Activated naive CD4-positive, alpha-beta T cell treated with anti-CD3 and anti-CD28 coated beads, Interleukin-2, amount 50 U/mL, for 72 hours (primary cell): ENCODE measurements at places on chromosomes 16 and 17. TPM values are rescaled to one million over a fixed set of nuclear protein-coding genes. Genes with fewer than 3 reads are reported as not detected.

- no peak for DNase-seq
Observed at GRCh38 chr16:9311303-9311954, 220.0 kb downstream of the HAPSTR1 start.

The MOSMO gene
- total RNA-seq, result 11.8 TPM

GRCh38 chr17:39170109-39170508 is 4.1 kb upstream of the ARL5C start:
- DNase-seq, result no peak

The RAB37 gene
- 4.0 TPM for total RNA-seq

The CLEC18A gene
- 1.8 TPM for total RNA-seq

The PERCC1 gene
- not detected for total RNA-seq

The GP2 gene
- not detected for total RNA-seq

GRCh38 chr16:81035398-81035974 is at the start of gene ATMIN:
Gene ATMIN, plus strand, starts transcription at chr16:81035842. Its CDS starts 29 bp downstream, at chr16:81035871.
- DNase-seq, result peak; percentile 88

DNA sequence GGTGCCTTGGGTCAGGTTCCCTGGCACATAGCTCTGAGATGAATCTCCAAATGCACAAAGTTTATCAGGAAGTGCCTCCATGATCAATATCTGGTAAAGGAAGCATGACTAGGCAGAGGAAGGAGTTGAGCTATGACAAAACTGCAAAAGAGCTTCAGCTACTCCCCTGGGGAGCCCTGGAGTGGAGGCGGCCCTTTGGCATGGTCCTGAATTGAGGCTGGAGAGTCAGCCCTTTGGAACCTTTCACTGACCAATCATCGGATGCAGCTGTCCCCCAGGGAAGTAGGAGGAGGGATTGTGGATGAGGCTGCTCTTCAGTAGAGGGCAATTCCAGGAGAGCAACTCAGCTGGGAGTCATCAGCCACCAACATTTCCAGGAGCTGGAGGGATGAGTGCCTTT is 46.1 kb upstream of the NLRP1 start:
- no peak for DNase-seq

- no peak for DNase-seq
Observed at GRCh38 chr16:83470416-83470815, 337.4 kb upstream of the HSBP1 start.

The KRT13 gene
- not detected for total RNA-seq

DNA sequence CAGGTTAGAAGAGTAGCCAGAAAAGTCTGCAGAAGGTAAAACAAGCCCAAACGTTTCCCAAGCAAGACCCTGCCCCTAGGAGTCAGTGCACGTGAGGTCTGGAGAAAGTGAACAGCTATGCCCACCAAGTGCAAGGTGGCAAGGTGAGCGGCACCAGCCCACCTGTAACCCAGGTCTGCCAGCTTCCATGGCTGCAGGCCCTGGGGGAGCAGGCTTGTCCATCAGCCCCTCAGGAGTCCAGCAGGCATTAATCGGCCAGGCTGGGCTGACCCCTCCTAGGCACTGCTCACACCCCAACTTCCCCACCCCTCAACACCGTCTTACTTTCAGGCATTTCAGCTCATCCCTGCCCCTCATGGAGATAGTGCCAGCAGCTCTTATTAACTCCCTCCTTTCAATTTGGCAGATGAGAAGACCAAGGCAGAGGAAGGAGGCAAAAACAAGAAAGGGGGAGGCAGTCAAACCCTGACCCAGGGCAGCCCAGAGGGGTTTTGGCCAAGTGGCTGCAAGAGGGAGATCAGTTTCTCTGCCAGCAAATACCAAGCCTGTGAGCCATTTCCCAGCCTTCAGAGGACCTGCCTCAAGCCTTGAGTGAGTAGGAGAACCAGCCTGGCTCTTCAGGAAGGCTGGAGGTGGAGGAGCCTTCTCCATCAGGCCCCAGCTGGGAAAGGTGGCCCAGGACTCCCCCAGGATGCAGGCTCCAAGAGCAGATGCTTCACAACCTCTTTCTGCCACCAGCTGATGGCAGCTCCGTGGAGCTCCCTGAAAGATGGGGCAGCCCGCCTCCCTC is 14.7 kb downstream of the BEAN1 start:
- DNase-seq, result no peak

The SLC12A3 gene
- total RNA-seq, result not detected

GRCh38 chr17:12922120-12922519 is 95.7 kb downstream of the ELAC2 start:
- DNase-seq, result no peak

DNA sequence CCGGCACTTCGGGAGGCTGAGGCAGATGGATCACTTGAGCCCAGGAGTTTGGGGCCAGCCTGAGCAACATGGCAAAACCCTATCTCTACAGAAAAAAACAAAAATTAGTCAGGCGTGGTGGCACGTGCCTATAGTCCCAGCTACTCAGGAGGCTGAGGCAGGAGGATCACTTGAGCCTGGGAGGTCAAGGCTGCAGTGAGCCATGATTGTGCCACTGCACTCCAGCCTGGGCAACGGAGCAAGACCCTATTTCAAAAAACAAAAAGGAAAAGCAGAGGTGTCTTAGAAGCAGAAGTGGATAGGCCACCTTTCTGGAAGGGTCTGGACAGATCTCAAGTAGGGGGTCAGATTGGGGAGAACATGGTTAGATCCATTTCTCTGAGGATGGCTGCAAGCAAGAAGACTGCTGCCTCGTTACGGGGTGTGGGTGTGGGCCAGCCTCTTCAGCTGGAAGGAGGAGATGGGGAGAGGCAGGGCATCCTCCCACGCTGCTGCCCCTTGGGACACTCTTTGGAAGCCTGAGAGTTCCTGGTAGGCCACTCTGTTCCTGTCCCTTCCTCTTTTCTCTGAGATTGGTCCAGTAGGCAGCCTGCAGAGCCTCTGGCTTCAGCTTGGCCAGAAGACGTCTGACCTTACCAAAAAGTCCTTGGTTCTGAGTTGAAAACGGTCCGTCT is 208.0 kb downstream of the MSI2 start:
- no peak for DNase-seq

The CA5A gene
- not detected for total RNA-seq

The TBC1D26 gene
- 1.0 TPM for total RNA-seq

- no peak for DNase-seq
Observed at GRCh38 chr16:68784226-68784625, 47.1 kb downstream of the CDH1 start.

- DNase-seq, result no peak
Observed at GRCh38 chr16:12245088-12245920, 268.8 kb downstream of the SNX29 start.

The IRX5 gene
- not detected for total RNA-seq

The TBC1D3K gene
- total RNA-seq, result not detected

DNA sequence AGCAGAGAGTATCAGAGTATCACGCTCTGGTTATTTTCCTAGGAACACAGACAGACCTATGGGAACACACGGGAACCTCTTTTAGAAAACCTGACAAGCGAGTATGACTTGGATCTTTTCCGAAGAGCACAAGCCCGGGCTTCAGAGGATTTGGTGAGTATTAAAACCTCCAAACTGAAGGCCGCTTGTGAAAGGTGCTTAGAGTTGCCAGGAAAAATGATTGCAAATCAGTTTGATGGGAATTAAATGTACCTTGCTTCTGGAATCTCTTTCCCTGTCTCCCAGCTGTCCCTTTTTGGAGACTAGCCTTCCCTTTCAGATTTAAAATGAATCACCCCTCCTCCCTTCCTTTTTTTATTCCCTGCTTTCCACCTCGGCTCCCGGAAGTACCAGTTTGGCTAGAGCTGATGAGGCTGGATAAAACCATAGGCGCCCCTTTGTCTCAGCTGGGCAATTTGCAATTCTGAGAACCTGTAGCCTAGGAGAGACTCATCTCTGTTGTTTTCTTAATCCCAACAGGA is 27.3 kb downstream of the KAT7 start:
- no peak for DNase-seq

GRCh38 chr17:28324781-28325180 is 5.8 kb downstream of the TMEM97 start:
- no peak for DNase-seq

GRCh38 chr16:19166500-19166899 is 1.5 kb upstream of the SYT17 start:
- DNase-seq, result no peak

The CRHR1 gene
- not detected for total RNA-seq

The CMTM2 gene
- 0.87 TPM for total RNA-seq

- no peak for DNase-seq
Observed at GRCh38 chr17:15437303-15437635, 30.2 kb downstream of the CDRT4 start.

The ABCA6 gene
- not detected for total RNA-seq

DNA sequence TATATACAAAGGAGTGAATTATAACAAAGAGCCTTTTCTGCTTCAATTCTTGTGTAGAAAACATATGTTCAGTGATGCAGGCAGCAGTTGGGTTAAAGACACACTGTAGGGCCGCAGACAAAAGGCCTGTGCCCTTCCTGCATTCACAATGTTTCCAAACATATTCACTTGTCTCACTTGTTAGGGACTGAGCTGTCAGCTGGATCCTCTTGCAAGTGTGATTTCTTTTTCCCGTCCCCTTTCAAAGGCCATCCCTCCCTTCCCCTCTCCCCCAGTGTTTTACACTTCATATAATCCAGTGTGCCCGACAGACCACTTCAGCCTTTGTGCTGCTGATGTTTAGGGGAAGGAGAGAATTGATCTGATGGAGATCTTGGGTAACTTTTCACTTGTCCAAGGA is 217.0 kb downstream of the FTO start:
- DNase-seq, result no peak

GRCh38 chr17:64074704-64075426 is 54.4 kb upstream of the ICAM2 start:
- no peak for DNase-seq

DNA sequence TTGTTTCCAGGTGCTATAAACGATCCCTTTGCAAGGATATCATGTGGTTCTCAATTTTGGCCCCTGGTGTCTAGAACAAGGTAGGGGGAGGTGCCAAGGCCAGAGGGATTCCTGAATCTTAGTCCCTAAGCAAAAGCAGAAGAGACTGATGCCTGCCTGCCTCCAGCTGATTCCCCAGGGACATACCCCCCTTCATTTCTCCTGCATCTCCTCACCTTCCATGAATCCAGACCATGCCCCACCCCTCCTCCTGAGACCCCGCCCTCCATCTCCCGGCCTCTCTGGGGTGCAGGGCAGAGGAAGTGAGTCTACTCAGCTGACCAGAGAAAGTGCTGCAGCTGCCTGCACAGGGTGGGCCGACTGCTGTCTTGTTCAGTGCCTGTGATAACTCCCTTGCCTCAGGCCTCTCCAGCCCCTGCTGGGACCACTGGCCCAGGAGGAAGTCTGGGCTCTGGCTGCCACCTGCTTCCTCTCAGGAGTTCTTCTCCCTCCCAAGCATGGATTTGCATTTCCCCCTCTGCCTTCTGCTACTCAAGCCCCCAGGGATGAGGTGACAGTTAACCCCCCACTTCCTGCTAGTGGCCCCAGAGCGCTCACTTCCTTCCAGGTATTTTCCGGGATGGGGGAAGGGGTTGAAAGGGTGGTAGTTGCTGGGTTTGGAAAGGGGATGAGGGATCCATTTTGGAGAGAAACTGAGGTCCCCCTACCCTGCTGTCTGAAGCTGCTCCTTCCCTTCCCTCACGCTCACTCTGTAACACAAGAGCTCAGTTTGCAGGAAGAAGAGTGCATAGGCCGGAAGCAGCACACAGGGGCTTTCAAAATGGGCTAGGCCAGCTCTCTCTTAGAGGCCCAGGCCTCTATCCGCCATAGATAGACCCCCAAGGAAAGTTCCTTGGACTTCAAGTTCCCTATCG is 10.5 kb upstream of the TSPOAP1 start:
- DNase-seq, result peak; percentile 86

GRCh38 chr16:27499659-27500055 is 50.1 kb downstream of the GTF3C1 start:
- DNase-seq, result no peak

- no peak for DNase-seq
Observed at GRCh38 chr17:62111562-62112171, 46.6 kb upstream of the MED13 start.

DNA sequence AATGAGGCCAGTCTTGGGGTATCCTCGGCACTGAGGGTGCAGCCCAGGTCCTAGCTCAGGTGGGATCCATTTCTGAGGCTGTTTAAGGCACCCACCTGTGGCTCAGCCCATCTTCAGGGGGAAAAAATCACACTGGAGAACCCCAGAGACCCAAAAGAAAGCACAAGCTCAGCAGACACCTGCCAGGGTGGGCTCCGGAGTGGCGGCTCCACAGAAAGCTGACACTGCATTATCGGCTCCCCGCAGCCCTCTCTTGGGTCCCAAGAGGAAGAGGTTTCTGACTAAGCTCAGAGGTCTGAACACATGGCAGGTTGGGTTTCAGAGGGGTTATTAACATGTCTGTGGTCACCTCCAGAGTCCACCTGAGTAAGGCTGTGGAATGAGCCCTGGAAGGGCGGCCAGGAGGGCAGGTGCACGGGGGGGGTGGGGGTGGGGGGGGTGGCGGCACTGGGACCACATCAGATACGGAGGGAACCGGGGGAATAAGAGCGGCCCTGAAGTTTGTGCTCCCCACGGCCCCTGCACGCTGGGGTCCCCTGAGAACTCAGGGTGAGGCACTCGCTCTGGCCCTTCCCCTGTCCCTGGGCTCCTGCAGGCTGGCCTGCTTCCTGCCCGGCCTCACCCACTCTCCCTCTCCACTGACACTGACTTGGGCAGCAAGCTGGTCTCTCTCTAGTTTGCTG is 79.5 kb downstream of the TIMM22 start:
- no peak for DNase-seq

- DNase-seq, result no peak
Observed at GRCh38 chr16:24852281-24852721, 6.5 kb downstream of the SLC5A11 start.

DNA sequence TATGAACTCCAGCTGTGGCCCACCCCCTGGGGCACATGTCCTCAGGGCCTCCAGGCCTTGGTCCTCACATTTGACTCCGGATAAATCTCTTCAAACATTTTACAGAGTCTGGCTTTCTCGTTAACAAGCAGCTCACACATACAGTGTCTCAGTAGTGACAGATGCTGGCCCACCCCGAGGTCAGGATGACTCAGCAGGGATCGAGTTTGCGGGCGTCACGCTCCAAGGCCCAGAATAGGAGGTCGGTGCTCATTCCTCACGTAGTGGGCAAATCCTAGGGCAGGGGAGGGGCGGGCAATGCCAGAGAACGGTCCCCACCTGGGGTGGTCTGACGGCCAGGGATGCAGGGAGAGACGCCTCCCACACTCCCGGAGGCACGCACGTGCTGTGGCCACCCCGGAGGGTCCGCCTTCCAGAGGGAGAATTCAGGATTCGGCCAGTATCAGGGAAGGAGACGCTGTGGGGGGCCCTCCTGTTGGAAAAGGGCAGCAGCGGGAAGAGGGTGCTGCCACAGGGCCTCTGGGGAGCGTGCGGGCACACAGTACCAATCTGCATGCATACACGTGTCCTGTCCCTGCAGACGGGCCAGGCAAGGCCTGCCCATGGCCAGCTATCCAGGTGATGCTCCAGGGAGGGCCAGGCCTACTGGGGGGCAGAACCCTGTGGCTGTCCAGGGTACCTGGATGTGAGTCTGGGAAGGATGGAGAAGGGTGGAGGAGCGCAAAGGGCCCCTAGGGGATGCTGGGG is 8.6 kb downstream of the SLC7A5 start:
- DNase-seq, result no peak

DNA sequence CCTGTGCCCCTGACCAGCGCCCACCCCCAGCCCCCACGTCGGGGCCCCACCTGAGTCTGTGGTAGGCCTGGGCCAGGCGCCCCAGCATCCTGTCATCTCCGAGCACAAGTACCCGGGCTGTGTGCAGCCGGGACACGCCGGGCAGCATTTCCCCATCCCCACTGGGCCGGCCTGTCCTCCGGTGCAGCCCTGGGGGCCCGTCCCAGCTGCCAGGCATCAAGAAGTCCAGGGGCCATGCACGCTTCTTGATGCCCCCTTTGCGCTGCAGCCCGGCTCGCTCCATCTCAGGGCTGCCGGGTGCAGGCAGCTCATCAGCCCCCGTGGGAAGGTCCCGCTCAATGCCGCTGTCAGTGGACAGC is 29.3 kb upstream of the MFSD6L start:
- DNase-seq, result no peak

The ST6GALNAC1 gene
- total RNA-seq, result 1.0 TPM

- DNase-seq, result no peak
Observed at GRCh38 chr16:51134876-51135275, 16.2 kb downstream of the SALL1 start.
